ENCODE measurements at places on chromosomes 4 and X.

- DNase-seq, result no peak
These were observed 262.1 kb upstream of the GPC4 start for GRCh38 chrX:133677123-133678063.

- DNase-seq, result no peak
These were observed 397.1 kb downstream of the RAB28 start for GRCh38 chr4:13087041-13087440.

DNA sequence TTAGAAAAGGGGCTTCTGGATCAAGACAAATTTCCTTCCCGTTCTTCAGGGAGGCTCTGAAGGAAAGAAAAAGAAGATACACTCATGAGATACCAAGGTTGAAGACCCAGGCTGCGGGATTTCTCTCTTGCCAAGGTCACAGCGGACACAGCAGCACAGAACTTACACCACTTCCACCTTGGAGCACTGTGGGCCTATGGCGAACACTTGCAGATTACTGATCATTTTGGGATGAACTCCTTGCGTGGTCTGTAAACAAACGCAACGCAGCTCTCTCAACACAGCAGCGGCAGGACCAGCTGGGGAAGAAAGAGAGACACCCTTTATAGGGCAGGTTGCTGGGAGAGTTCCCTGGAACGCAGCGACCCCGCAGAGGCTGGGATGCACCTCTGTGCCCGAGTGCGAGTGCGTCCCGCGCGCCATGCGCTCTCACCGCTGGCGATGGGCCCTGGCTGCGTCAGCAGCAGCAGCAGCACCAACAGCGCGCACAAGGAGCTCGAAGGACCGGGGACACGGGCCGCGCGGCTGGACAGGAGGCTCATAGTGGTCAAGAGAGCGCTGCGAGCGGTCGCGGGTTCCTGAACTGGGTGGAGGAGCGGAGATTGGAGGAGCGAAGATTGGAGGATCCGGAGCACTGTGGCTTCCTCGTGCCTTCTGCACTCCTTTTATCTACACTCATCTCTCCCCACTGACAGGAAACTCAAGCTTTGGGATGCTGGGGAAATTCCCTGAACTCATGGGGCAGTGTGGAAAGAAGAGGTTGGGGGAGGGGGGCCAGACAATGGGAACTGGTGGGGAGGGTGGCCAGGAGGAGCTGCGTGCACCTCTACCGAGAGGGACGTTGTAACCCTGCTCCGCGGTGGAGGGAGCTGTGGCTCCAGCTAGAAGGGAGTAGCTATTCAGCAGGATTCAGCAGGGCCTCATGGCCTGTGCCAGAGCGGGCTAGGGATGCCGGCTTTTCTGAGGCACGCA lies at the start of gene CXCL5:
Gene CXCL5 (minus strand): TSS at position 638 of the 972 bp plus-strand sequence. CDS start 96 bp downstream, at position 542.
- DNase-seq, result no peak

GRCh38 chrX:77298790-77299189 lies 148.4 kb upstream of the FGF16 start:
- DNase-seq, result no peak

DNA sequence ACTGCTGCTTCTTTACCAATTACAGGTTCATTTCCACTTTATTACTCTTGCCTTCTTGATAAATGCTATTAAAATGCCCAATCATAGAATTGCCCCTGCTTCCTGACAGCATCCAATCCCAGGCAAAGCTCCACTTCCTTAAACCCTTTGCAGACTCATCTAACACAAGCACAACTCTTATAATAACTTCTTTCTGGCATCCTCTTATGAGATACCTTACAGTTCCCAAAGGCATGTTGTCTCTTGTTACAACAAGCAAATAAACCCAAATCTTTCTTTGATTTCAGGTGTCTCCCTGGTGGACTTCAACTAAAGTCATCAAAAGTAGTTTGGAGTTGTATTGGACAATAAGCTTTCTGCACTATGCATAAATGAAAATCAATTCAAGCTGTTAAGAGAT lies 22.5 kb upstream of the ADH7 start:
- DNase-seq, result no peak

- DNase-seq, result no peak
These were observed 603.8 kb downstream of the IQCM start for GRCh38 chr4:149211876-149212275.

Data from myocyte (in vitro differentiated cells).